Stimulated activated CD4-positive, alpha-beta T cell treated with anti-CD3 and anti-CD28 coated beads, TNF-alpha, amount 100 ng/mL, for 24 hours (primary cell): ENCODE measurements at places on chromosomes 11 and 22.
A peak's percentile ranks its signal among the peaks of the same experiment; 100 is the strongest.

DNA sequence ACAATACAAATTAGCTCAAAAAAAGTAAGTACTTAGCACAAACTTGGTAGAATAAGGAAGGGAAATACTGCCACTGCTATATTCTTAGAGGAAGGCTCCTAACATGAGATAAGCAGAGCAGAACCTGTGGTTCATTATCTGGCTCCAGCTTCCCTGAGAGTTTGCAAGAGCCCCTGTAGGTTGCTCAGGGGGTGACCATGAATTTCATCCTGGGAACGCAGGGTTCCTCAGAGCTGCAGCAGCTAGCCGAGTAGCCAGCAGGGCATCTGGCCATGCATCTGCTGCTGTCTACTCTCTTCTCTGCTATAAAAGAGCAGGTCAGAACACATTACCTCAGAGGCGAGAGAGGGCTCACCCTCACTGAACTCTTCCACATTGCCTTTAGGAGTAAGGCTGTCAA is 67.3 kb downstream of the TRPC6 start:
- DNase-seq = no peak

DNA sequence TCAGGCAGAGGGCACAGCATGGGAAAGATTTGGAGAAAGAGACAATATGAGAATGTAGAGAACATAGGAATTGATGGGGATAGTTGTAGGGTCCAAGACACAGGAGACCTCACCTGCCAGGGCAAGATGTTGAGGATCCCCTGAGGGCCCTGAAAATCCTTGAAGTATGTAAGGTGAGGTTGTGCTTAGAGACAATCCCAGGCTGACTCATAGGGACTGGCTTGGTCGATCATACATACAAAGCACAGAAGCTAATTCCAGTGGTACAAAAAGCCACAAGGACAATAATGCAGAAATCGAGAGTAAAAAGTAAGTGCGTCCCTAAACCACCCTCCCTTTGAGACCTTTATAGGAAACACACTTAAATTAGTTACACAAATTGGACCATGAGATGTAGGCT is 468.2 kb downstream of the MIAT start:
- no peak for DNase-seq

GRCh38 chr11:116224889-116225200 is 547.9 kb downstream of the BUD13 start:
- no peak for DNase-seq

GRCh38 chr22:50713008-50713385 is 25.0 kb upstream of the ACR start:
- no peak for DNase-seq

DNA sequence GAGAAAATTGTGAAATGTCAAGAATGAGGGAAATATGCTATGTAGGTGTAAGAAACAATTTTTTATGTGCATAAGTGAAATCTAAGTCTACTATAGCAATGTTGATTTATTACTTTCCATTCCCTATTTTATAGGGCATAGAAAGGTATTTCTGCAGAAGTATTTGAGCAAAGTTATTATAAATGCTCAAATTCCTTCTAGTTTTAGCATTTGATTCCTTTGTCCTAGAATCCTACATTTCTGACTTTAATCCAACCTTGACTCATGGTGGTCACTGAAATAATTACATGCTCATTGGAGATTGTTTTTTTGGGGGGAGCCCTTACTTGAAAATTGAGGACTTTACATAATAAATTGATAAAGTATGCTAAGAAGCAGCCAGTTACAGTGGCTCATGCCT is 716.6 kb upstream of the LUZP2 start:
- no peak for DNase-seq

DNA sequence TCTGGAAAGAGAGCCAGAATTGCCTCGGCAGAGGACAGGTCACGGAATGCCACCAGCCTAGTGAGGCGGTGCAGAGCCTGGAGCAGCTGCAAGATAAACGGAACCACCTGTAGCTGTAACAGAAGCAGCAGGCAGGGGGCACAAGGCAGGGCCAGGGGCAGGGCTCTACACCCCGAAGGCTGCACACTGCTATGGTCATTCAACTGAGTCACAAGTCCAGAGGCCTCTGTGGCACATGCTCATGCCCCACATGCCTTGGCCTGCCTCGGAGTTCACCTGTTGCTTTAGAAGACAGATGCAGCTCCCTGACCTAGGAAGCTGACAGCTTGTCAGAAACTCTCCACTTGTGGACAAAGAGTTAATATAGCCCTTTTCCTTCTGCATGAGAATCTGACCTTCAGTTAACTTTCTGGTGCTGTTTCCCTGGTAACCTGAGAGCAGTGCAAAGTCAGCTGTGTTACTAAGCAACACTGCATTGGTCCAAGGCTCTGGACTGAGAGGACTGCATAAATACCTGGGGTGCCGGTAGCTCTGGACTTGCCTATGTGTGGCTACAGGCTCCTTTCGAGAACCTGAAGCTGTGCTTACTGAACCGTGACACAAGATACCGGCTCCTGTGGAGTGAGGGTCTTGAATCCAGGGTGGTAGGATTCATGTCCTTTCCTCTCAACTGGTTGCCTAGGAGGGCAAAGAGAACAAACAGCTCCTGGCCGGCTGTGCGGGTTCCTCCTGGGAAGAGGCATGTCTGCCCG is 10.5 kb downstream of the COMMD9 start:
- DNase-seq = no peak

- DNase-seq = no peak
These were observed 94.8 kb downstream of the EXT2 start for GRCh38 chr11:44189986-44190882.

- DNase-seq = no peak
These were observed 2.3 kb downstream of the CHKA start for GRCh38 chr11:68118706-68119448.

- no peak for DNase-seq
These were observed 47.3 kb upstream of the SLC35C1 start for GRCh38 chr11:45757672-45758071.

DNA sequence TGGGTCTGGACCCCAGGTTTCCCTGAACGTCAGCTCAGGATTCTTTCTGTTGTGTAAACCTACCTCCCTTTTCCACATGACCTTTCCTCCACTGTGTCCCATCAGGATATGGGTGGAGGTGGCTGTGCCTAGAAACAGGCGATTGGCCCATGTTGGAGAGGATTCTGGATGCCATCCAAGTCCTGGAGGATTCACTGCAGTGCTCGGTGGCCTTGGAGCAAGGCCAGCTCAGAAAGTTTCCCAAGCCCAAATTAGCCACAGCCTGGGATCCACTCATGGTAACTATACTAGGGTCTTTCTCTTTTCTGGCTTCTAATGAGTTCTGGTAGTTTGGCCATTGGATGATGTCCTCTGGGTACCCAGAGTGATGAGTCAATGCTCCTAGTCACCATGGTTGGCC is 141.6 kb downstream of the SNX19 start:
- DNase-seq = no peak

DNA sequence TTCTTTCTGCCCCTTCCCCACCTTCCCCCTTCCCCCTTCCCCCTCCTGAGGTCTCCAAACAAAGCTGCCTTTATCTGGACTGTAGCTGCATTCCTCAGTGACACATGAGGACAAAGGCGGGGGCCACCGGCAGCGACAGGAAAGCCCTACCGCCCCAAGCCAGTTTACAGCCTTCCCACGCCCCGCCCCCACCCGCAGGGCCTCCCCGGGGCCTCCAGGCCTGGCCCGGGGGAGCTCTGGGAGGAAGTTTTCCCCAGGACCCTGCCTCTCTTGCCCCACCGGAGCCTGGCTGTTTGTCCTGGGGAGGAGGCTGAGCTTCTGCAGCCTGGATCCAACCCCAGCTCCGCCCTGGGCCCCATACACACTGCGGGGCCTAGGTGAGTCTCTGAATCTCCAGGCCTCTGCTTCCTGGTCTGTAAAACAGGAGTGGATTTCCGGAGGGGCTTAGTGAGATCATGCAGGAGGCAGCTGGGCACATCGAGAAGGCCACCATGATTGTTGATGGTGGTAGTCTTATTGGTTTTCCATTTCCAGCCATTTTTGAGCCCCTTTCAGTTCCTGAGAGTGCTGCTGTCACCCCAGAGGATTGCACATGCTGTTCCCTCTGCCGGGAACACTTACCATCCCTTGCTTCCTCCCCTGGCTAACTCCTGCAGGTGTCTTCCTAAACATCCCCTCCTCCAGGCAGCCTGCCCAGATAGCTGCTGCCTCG is 130.7 kb downstream of the MN1 start:
- DNase-seq = no peak

DNA sequence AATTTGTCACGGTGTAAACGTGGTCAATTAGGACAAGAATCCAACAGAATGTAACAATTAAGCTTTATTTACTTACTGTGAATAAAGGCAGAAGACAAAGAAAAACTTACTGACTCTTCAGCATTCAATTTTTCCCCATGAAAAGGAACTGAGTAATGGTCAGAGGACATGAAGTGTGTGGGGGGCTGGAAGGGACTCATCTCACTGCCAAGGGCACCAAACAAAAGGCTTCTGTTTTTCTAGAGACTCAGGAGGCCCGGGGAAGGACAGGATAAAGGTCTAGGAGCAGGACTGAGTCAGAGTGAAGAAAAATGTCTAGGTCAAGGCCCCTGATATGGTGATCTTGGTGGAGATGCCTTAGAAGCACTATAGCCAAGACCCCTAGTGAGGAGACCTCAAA is 564.2 kb upstream of the ANO5 start:
- no peak for DNase-seq

DNA sequence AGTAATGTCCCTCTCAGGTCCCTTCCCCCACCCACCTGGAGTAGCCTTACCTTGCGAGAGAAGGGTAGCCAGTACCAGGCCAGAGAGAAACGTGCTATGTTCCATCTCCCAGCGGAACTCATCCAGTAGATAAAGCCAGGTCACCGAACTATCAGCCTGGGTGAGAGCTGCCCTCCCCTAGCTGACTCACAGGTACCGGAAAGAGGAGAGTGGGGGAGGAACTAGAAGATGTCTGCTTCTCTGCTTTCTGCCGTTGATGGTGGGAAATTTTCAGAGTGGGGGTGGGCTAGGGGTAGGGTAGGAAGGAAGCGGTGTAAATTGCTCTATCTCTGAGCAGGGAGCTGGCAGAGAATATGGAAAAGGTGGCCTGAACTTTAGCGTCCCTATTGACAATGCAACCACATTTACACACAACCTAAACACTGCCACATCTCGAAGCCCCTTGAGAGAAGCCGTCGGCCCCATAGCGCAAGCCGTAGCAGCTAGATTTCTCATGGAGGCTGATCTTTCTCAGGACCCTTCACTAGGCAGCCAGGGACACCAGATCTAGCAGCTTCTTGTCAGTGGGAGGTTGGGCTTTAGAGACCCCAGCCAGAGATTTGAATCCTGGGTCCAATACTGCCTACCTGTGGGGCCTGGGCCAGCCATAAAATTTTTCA is at the start of gene CD3D:
Gene CD3D (minus strand): TSS at position 203 of the 659 bp plus-strand sequence. CDS start 98 bp downstream, at position 105.
- peak; percentile 64 for DNase-seq

GRCh38 chr11:43493431-43493830 is 134.7 kb downstream of the TTC17 start:
- DNase-seq = no peak

GRCh38 chr11:91459840-91460239 is 764.8 kb upstream of the FAT3 start:
- no peak for DNase-seq

GRCh38 chr22:22327723-22328122 is 83.1 kb downstream of the VPREB1 start:
- DNase-seq = no peak

GRCh38 chr22:34851918-34852662 is 213.9 kb upstream of the ISX start:
- no peak for DNase-seq

DNA sequence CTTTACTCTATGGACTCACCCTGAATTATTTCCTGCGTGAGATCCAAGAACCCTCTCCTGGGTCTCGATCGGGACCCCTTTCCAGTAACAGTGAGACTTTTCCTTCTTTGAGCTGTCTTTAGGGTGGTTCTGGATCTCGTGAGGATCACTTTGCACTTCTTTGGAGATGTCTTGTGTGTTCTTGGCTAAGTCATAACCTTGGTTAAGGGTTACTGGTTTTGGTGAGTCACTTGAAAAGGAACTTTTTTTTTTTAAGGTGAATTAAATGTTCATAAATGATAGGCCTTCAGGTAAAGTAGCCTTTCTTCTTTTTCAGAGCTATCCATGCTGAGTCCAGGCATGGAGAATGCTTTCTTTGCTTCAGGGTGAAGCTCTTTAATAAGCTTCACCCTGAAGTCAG is 19.4 kb upstream of the GSTP1 start:
- no peak for DNase-seq

- DNase-seq = no peak
These were observed 5.4 kb downstream of the FADS2 start for GRCh38 chr11:61833471-61833870.

GRCh38 chr11:127709960-127710359 is 709.4 kb upstream of the KIRREL3 start:
- no peak for DNase-seq

GRCh38 chr11:66118847-66119246 is 48.8 kb downstream of the PACS1 start:
- no peak for DNase-seq

GRCh38 chr11:46916286-46917108 is 1.9 kb downstream of the LRP4 start:
- no peak for DNase-seq

DNA sequence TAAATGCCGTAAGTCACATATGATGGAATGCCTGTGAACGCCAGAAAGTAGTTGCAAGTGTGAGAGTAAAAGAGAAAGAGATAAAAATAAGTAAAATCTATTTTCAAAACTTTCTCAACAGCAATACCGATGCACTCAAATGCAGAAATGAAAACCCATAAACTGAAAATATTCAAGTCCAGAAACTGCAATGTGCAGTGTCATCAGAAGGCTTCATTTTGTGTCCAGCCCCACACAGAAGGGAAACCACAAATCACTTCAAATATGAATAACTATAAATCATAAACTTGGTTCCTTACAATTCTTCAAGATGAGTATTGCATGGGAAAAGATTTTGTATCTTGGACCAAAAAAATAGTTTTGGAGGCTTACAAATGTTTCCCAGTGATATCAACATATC is 375.2 kb upstream of the ANO5 start:
- no peak for DNase-seq

DNA sequence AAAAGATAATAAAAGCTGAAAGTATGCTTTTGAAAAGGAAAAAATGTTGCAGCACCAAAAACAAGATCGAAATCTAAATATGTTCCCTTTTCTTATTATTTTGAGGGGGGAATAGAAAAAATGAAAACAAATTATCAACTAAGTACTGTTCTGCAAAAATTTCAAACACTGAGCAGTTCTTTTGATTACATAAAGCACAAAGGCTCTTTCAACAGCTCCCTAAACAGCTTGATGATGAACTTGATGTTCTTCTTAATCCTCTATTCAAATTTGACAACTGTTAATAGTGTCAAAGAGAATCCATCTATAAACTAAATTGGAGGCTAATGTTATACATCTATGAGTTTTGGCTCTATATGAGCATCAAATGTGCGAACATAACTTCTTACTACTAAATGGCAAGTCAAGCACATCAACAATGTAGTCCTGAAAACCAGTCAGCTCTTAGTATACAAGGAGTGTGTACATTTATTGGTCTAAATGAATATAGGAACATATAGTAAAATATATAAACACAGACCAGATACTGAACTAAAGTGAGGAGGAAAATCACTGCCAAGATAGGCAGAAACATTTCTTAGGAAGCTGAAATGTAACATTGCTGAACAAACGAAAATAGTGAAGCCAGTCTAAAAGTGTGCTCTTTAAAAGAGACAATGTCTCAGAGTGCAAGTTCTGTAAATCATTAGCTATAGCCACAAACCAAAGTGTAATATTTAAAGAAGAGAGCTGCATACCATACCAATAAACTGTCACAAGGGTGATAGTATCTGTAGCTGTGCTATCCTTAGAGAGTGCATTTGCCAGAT is 94.3 kb downstream of the SOX6 start:
- no peak for DNase-seq
